ENCODE measurements at places on chromosomes 16 and 17.
A peak's percentile ranks its signal among the peaks of the same experiment; 100 is the strongest.

- DNase-seq, result no peak
- no peak overlapping the region for H3K27ac ChIP-seq
- no peak overlapping the region for H3K4me3 ChIP-seq
- H3K36me3 ChIP-seq, result no peaks in the 10 kb centered on the region
- H3K27me3 ChIP-seq, result peaks cover 52% of the 10 kb centered on the region
These were observed 73.1 kb downstream of the CDH13 start for GRCh38 chr16:82699711-82700495.

- peaks cover 4% of the 10 kb centered on the region for H3K4me1 ChIP-seq
- DNase-seq, result no peak
- H3K4me3 ChIP-seq, result no peak within 1 kb of the TSS
- no peaks in the 10 kb centered on the region for H3K36me3 ChIP-seq
- peak within 1 kb of the TSS; percentile 4 for H3K27ac ChIP-seq
These were observed at the start of gene KRT33B for GRCh38 chr17:41369713-41370112. KRT33B (minus strand) TSS chr17:41369813; CDS start chr17:41369750, 63 bp downstream.

- H3K27ac ChIP-seq, result no peak overlapping the region
- no peak for DNase-seq
- no peaks in the 10 kb centered on the region for H3K27me3 ChIP-seq
- H3K36me3 ChIP-seq, result no peaks in the 10 kb centered on the region
- H3K4me3 ChIP-seq, result no peak overlapping the region
These were observed 225.2 kb downstream of the GRIN2A start for GRCh38 chr16:9957002-9957401.

DNA sequence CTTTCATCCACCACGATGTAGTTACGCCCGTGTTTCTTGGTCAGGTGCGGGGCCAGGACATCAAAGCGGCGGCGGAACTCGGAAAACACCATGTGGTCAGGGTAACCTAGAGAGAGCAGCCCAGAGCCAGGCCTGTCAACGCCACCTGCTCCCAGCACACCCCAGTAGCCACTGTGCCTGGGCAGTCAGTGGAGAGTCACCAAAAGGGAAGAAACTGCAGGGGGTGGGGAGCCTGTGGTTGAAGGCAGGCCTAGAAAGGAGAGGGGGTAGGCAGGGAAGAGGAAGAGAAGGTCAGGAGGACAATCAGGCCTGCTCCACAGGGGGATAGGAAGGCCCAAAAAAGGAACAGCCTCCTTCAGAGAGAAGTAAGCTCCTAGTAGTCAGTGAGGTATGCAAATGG is 64.1 kb downstream of the PIPOX start:
- peak overlapping the region; percentile 39 for H3K27ac ChIP-seq
- H3K4me3 ChIP-seq, result no peak overlapping the region
- no peak for DNase-seq
